ENCODE measurements at places on chromosomes 3 and 15.

DNA sequence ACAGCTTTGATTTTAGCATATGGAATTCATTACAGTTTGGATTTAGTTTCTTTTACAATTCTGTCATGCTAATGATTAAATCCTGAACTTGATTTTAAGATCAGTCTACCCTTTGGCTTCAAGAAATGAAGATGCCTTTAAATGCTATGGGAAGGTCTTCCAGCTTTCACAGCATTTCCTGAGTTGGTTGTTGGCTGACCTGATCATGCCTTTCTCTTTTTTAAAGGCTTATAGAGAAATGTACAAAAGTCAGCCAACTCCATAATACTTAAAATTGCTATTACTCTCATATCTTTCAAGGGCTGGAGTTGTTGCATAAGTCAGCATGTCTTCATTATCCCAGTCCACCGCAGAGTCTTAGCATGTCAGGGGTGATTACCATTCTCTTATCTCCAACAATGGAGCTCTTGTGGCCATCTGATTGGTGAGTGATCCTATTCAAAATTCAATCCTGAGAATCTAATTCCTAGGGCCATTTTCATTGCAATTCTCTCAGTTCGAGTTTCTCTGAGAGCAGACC lies 123.8 kb downstream of the GMNC start:
- no peak for DNase-seq

DNA sequence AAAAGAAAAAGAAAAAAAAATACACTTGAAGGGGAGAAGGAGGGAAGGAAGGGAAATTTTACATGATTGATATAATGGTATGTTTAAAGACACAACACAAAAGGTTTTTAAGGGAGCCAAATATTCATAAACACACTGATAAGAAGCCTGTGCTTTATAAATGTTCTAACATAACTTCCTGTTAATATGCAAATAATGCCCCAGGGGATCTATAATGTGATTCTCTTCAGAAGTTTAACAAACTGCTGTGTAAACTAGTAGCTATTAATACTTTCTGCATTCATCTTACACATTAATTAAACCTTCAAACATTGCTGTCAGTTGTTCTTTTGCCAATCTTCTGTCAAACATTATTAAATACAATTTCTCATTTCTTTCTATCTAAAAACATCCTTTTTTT lies 231.6 kb downstream of the TJP1 start:
- no peak for DNase-seq

GRCh38 chr15:36609793-36610192 lies 30.4 kb downstream of the CDIN1 start:
- DNase-seq: no peak

DNA sequence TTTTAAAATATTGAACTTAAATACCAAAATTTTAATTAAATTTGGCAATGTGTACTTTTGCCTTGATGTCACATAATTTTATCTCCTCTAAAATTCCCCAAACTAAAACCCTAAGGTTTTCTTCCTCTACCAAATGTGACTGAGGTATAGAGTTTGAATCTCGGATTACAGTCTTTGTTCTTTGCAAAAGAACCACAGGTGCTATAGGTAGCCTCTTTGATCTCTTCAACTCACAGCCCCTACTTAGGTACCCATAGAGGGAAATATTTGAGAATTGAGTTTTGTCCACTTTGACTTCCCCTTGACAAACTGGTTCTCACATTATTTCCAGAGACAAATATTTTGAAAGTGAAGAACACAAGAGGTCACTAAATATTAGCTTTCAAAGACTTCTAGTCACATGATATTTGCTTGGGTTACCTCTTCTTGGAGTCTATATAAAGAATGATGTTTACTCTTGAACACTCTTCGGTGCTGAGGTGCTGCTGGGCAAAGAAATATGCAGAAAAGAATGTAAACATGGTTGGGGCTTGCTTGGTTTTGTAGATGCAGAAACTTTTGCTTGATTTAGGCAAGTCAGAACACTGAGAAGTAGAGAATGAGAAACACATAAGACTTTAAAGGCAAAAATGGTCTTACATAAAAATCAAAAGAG lies 120.8 kb upstream of the MCTP2 start:
- no peak for DNase-seq

DNA sequence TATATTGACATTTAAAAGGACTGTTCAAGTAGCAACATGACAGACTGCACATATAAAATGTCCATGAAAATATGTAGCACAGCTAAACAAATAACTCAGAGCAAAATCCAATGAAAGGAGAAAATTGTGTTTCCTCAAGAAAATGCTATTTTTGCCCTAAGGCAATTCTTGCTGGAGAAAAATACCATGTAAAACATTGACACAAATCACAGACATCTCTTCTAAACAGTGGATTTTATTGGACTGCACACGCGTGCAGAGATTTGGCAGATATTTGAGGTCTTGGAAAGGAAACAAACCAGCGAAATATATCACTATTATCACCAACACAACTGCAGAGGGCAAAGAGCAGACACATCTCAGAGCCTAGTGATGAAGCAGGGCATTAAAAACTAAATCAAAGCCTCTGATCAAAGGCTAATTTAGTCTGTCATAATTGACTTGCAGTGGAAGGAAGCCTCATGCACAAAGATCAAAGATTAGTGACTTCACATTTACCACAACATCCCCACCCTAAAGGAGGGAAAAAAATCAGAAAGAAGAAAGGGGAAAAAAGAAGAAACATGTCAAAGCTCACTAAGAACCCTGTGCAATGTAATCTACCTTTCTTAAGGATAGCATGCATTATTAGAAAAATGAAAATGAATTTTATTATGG lies 52.4 kb downstream of the CHL1 start:
- no peak for DNase-seq

GRCh38 chr3:25420147-25420546 lies 7.9 kb upstream of the RARB start:
- no peak for DNase-seq

DNA sequence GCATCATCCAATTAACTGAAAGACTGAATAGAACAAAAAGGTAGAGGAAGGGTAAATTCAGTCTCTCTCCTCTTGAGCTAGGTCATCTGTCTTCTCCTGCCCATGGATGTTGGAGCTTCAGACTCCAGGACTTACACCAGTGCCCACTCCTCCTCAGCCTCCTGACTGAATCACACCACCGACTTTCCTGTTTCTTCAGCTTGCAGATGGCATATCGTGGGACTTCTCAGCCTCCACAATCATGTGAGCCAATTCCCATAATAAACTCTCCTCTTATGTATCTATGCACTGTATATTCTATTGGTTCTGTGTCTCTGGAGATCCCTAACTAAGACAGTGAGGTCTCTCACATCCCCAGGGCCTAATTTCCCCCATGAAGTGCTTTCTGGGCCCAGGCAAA lies 140.4 kb downstream of the CD47 start:
- no peak for DNase-seq
